Left forelimb (tissue), 1 donor: ENCODE measurements at places on chromosomes 6 and 20.

DNA sequence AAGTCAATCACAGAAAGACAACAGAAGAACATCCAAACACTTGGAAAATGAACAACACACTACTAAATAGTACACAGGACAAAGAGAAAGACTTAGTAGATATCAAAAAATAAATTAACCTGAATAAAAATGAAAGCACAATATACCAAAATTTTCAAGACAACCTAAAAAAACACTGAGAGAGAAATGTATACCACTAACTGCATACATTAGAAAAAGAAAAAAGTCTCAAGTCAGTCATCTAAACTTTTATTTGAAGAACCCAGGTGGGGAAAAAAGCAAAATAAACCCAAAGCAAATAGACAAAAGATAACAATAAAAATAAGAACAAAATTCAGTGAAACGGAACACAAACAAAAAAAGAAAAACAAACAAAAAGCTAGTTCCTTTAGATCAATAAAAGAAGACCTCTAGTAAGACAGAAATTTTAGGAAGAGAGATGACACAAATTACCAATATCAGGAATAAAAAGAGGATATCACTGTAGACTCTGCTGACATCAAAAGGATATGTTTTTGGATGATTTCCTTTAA is 172.8 kb downstream of the TRIM27 start:
- DNase-seq, result no peak

DNA sequence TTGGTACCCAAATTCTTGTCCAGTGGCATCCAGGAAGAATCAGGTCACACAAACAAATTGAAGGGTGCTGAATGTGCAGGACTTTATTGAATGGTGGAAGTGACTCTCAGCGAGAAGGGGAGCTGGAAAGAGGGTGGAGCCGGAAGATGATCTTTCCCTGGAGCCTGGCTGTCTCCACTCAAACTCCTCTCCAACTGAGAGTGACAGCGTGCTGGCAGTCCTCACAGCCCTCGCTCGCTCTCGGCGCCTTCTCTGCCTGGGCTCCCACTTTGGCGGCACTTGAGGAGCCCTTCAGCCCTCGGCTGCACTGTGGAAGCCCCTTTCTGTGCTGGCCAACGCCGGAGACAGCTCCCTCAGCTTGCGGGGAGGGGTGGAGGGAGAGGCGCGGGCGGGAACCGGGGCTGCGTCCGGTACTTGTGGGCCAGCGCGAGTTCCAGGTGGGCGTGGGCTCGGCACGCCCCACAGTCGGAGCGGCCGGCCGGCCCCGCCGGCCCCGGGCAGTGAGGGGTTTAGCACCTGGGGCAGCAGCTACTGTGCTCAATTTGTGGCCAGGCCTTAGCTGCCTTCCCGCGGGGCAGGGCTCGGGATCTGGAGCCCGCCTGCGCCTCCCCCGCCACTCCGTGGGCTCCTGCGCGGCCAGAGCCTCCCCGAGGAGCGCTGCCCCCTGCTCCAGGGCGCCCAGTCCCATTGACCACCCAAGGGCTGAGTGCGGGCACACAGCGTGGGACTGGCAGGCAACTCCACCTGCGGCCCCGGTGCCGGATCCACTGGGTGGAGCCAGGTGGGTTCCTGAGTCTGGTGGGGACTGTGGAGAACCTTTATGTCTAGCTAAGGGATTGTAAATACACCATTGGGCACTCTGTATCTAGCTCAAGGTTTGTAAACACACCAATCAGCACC is 26.7 kb upstream of the MBOAT1 start:
- DNase-seq, result no peak

GRCh38 chr20:10543480-10543879 is 108.4 kb downstream of the SLX4IP start:
- no peak for DNase-seq

DNA sequence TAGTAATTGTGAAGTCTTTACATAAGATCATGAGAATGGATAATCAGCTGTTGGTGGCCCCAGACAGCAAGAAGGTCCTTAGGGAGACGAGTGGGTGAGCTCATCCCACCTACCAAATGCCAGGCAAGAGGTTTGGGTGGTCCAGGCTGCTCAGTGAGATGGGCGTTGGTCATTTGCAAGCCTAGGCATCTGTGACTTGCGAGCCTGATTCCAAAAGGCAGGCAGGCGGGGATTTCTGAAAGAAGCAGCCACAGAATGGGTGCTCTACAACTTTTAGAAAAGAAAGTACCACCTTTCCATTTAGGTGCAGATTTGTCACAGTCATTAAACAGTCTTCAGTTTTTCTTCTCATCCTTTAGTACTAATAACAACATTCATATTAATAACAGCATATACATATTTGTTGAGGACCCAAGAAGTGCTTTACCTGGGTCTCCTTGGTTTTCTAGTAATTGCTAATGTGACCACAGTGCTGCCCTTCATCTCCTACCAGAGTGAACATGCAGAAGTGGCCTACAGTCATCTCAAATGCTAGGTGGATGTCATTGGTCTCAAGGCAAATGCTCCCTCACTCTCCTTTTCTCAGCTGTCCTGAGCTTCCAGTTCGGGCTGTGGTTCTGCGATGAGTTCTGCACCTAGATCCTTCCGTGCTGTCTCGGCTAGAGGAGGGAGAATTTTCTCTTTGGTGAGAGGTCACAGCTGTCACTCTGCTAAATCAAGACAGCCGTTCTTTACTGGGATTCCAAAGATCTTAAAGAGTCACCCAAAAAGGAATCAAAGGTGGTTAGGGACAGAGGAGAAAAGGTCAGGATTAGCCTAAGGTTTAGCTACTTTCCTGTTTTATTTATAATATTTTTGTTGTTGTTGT is 2.7 kb downstream of the WRNIP1 start:
- DNase-seq, result no peak

GRCh38 chr20:54525916-54526590 is 50.7 kb downstream of the DOK5 start:
- DNase-seq, result no peak

- DNase-seq, result no peak
Observed at GRCh38 chr6:165707067-165707853, 44.2 kb upstream of the PDE10A start.

- DNase-seq, result no peak
Observed at GRCh38 chr20:44491635-44492395, 16.1 kb downstream of the TTPAL start.

DNA sequence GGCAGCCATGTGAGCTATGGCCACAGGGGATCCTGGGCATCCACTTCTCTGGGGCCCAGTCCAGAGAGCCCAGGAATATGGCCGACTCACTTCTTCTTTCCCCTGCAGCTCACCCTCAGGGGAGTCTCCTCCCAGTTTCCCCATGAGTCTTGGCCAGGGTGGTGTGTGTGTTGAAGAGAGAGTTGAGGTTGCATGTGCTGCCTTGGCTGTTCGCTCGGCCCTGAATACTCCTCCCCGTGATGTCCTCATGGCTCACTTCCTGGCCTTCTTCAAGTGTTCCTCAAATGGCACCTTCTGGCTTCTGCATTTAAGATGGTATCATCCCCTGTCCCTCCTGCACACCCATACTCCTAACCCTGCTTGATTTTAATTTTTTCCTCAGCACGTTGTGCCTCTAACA is 3.2 kb upstream of the TREML1 start:
- no peak for DNase-seq

DNA sequence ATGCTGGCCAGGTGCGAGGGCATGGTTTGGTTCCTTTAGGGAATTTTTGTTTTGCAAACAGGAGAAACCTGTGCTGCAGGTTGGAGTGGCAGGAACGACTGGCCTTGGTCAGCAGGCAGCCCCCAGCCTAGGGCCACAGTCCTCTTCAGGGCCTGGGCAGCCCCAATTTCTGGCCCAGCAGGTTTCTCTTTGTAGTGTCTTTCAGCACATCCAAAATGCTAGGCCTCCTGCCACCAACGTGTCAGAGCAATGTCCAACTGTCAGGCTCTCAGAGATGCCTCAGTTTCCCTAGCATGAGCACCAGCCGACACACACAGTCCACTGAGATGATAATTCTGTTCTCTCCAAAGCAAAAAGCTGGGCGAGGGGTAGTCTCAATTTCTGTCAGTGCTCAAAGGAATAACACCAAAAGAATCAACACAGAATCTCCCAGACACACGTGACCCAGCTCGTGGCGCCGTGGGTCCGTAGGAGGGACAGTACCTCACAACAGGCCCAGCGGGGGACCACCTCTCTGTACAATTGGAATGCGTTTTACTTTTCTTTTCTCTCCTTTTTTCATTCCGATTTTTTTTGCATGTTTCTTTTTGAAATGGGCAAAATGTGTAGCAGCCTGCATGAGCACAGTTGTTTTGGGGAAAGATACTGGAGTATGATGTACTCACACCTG is 125.9 kb downstream of the TAF4 start:
- no peak for DNase-seq

- DNase-seq, result no peak
Observed at GRCh38 chr6:13788820-13789219, 25.5 kb downstream of the MCUR1 start.

GRCh38 chr6:20227350-20227749 is 15.1 kb upstream of the MBOAT1 start:
- no peak for DNase-seq

- DNase-seq, result no peak
Observed at GRCh38 chr6:21354805-21355238, 238.7 kb upstream of the SOX4 start.

DNA sequence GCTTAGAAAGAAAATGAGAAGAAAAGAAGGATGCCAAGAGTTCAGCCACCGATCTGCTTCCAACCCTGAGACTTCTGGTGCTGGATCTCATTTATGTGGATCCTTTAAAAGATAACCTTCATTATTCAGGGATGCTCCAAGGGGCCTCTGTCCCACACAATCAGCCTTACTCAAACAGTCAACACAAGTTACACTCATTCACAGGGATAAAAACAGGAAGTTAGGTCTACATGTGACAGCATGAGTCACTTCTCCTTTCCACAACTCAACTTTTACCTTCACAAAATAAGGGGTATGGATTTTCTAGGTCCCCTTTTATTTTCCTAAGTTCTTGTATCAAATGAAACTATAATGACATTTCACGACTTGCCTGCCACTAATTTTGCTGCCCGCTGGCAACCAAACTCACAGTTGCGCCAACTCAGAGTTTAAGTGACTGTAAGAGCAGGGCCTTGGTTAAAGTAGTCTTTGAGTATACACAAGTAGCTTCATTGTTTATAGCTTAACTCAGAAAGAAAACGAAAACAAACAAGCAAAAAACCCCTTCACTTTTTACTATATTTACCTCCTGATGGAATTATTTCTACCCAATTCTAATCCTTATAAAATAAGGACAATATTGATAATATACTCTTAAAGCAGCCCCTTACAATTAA is 278.8 kb upstream of the RUNX2 start:
- DNase-seq, result no peak

GRCh38 chr20:63574156-63574828 is at the start of gene HELZ2:
Gene HELZ2, minus strand, starts transcription at chr20:63574239. Its CDS starts 1,854 bp downstream, at chr20:63572385.
- peak; percentile 88 for DNase-seq

- DNase-seq, result no peak
Observed at GRCh38 chr6:161166677-161167076, 107.2 kb downstream of the AGPAT4 start.

- DNase-seq, result no peak
Observed at GRCh38 chr6:29486577-29486976, 1.2 kb downstream of the MAS1L start.

DNA sequence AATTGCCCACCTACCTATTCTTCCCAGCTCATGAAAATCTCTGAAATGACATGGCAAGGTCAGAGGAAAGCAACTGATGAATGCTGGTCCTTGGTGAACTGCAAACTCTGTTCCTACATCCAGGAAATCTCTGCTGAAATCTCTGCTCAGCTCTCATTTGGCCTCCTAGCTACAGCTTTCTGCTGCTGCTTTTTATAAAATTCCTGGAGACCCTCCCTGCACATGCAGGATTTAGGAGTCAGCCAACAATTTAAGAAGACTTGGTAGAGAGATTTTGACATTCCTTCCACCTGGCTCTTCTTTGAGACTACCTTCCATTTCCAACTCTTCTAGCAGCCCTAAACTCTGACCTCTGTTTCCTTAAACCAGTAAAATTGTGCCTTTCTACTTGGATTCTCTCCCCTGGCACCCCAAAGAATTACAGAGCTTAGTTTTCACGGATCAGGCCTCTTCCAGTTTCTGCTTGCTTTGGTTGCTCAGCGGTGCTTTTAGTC is 55.5 kb downstream of the PDE7B start:
- DNase-seq, result no peak

GRCh38 chr6:154536999-154537398 is 26.5 kb upstream of the CNKSR3 start:
- DNase-seq, result no peak

DNA sequence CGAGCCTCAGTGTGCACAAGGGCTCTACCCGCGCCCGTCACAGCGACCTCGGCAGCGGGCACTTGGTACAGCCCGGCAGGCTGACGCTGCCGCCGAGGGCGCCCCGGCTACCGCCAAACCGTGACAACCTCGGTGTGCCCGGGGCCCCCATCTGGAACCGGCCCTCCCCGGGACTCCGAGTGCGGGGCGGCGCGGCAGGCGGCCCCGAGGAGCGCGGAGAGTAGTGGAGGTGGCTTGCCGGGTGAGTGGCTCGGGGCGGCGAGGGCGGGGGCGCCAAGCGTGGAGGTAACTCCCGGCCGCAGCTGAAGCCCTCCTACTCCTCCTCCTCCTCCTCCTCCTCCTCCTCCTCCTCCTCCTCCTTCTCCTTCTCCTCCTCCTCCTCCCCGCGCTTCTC is at the start of gene ISM1:
TSS of gene ISM1 (plus strand) at position 371 of the 394 bp plus-strand sequence. CDS start 503 bp downstream, outside the sequence.
- DNase-seq, result peak; percentile 68

- DNase-seq, result no peak
Observed at GRCh38 chr20:49823152-49823847, 10.7 kb downstream of the SLC9A8 start.

DNA sequence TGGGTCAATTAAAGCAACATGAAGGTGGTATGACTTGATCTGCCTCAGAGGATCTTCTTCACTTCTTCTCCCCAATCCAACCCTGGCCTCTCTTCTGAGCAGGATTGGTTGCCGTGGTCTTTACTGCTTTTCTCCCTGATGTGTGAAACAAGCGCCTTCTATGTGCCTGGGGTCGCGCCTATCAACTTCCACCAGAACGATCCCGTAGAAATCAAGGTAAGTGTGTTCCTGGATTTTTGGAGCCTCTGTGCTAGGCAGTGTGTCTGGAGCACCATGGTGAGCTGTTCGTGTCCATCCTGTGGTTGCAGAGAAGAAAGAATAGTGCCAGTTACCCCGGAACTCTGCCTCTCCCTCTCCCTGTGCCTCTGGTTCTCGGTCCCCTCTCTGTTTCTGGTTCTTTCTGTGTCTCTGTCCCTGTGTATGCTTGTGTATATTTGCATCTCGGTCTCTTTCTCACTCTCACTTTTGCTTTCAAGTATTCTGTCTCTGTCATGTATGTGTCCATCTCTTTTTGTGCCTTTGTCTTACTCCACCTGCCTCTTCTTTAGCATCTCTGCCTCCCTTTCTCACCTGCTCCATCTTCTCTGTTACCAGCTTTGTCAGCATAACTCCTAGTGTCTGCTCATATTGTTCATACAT is 23.5 kb downstream of the TM9SF4 start:
- no peak for DNase-seq

DNA sequence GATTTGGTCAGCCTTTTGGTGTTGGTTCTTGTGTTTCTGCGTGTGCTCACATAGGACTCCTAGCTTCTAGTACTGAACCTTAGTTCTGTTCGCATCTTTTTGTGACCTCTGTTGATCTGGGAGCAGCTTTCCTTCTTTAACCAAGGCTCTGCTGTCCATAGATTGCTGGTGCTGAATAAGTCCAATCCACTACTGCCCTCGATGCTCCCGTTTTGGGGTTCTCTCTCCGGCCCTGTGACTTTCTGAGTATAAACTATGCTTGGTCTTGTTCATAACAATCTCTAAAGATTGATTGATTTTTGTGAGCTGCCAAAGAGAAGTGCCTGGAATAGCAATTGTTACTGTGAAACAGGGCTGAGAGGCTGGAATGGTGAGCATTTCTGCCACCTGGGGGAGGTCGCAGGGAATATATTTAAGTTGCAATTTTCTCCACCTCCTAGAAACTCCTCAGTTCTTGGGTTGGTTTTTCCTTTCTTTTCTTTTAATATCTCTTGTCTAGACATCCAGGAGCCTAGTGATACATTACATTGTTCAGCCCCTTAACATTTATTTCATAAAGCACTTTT is 422.9 kb upstream of the CHD6 start:
- DNase-seq, result no peak
